Trophoblast cell (in vitro differentiated cells and primary cell): ENCODE measurements at places on chromosomes 7 and 10.

DNA sequence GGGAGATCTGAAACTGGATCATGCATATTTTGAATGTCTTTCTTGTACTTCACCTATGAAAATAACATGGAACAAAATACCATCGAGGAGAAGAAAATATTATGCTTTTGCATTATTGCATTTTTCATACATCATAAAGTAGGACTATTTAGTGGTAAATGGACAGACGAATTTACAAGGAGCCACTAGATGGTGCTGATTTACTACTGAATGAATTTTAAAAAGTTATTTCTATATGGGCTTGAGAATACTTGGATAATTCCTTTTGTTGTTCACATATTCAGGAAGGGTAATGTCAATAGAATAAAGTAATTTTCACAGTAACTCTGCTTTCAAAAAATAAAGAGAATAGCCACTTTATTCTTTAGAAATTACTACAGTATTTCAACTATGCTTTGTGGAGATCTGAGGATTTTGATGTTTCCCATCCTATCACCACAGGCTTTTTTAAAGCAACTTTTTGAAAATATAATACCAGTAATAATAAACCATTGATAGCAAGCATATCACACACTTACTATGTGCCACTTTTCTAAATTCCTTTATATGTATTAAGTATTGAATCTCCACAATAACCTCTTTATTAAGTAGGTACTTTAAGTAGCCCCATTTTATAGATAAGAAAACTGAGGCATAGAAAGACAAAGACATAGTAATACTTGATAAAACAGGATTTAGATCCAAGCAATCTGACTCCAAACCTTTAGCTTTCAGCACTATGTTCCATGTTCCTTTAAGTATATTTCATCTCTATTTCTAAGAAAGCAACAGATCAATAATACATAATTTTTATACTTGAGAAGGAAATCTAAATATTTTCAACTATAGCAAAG, 38.6 kb downstream of the NEBL start:
- no peak for DNase-seq

- no peak for DNase-seq
Measured at GRCh38 chr7:115572111-115572510, 458.5 kb downstream of the TFEC start.

DNA sequence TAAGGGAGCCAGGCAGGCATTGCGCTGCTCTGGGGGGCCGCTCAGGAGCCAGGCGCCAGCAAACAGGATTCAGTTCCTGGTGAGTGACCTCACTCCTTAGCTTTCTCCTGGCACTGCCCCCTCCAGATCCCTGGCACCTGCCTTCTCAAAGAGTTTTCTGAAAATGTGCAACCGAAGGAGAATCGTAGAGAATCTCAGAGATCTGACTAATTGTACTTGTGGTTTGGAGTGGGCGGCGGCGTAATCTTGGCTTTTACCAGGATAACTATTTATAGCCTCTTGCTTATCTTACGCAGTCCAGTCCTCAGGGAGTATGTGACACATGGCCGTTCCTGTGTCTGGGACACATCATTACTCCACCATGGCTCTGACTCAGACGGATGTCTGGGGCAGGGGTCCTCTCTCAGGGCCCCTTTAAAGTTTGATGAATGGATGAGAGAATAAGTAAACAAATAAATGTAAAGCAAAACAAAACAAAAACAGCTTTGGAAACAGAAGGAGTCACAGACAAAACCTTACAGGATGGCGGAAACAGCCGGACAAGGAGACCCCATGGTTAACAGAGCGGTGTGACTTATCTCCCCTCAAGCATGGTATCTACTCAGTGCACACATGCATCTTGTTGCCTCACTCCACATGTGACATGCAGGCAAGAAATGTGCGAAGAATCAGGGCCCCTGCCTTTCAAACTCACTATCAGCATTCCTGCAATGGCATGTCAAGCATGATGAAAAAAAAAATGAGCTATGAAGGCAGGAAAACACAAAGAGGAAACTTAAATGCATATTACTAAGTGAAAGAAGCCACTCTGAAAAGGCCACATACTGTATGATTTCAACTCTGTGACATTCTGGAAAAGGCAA, 99.7 kb downstream of the TNS3 start:
- DNase-seq, result peak; percentile 96

- no peak for DNase-seq
Measured at GRCh38 chr7:156920076-156920475, 27.1 kb upstream of the LMBR1 start.

- no peak for DNase-seq
Measured at GRCh38 chr10:115606741-115607140, 513.6 kb downstream of the ATRNL1 start.

DNA sequence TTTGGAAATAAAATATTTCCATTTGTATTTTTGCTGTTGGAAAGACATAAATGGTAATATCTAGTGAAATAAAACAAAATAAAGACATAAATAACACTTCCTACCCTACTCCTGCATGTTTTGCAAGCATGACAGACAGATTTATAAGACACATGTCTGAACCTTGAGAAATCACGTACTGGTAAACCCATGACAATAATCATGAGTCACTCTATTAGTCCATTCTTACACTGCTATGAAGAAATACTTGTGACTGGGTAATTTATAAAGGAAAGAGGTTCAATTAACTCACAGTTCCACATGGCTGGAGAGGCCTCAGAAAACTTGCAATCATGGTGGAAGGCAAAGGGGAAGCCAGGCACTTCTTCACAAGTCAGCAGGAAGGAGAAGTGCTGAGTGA, 942.2 kb downstream of the REEP3 start:
- DNase-seq, result no peak

- DNase-seq, result no peak
Measured at GRCh38 chr7:100061518-100062193, 12.1 kb downstream of the ZSCAN21 start.

GRCh38 chr7:93838966-93839365, 51.6 kb downstream of the TFPI2 start:
- DNase-seq, result no peak

- no peak for DNase-seq
Measured at GRCh38 chr7:72025381-72025960, 386.7 kb downstream of the CALN1 start.
